ENCODE measurements at places on chromosomes 12 and 14. TPM values are rescaled to one million over a fixed set of nuclear protein-coding genes. Genes with fewer than 3 reads are reported as not detected.

DNA sequence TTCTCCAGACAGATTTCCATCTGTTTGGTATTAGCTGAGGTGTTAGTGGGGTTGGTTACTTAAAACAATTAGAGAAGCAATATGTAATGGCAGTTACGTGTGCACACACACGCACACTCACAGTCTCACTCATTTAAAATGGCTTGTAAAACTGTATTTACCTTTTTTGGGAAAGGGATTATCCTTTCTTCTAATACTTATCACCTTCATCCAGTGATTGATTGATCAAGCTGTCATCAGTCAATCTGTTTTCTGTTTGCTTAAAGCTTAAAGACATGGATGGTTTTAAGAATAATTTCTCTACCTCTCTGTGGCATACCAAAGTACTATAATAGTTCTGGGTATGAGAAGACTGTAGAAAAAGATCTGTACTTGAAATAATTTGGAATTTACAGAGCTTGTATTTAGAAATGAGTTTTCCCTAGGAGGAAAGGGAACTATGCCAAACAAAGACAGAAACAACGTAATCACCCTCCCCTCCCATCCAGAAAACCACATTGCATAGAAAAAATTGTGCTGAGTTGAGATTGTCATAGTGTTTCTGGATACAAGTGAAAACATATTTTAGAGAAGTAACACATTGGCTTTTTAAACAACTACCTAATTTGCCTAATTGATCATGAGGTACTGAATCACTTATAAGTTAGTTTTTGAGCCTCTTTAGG is 455.8 kb downstream of the PCNX1 start:
- no peak for DNase-seq

- no peak for DNase-seq
Measured at GRCh38 chr12:78555802-78556201, 308.8 kb upstream of the SYT1 start.

- no peak for DNase-seq
Measured at GRCh38 chr12:28742791-28743190, 406.3 kb upstream of the FAR2 start.

DNA sequence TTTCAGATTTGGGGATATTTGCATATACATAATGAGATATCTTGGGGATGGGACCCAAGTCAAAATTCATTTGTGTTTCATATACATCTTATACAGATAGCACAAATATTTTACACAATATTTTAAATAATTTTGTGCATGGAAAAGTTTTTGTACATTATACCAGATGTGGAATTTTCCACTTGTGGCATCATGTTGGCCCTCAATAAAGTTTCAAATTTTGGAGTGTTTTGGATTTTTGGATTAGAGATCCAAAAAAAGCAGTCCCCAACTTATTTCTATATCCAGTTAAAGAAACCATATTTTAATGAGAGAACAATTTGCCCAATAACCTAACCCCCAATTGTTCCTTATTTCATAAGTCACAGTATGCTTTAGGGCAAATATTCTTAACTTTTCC is 4.5 kb downstream of the GNPNAT1 start:
- DNase-seq: no peak

- DNase-seq: no peak
Measured at GRCh38 chr12:51397670-51398069, 6.5 kb upstream of the GALNT6 start.

- DNase-seq: no peak
Measured at GRCh38 chr12:63963868-63964267, 119.4 kb downstream of the SRGAP1 start.

DNA sequence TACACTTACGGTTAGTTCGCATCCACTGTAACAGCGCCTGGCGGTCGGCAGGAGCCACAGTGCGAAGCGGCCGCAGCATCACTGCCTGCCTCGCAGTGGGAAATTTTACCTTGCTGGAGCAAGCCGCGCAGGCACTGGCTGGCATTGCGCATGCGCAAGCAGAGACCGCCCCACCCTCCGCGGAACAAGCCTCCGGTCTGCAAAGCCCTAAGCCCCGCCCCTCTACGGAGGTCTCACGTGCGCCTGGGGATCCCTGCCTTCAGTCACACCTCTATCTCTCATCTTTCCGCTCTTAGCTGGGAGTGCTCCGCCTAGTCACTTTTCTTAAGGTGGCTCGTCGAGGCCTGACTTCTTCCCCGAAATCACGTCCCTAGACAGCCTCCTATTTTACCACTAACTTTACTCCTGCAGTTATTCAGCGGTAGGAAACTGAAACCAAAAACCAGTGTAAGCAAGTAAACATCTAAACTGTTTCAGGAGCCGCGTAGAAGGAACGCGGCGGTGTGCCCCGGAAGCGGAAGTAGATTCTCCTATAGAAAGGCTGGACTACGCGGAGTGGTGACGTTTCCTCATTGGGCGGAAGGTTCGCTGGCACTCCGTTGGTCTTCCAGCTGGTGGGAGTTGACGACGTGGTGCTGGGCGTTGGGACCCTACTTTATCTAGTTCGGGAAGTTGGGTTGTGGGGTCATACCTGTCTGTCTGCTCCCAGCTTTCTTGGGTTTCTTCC is at the start of gene SRP54:
Gene SRP54, plus strand, starts transcription at position 572 of the 727 bp plus-strand sequence. CDS start 13,718 bp downstream, outside the sequence.
- peak; percentile 100 for DNase-seq

DNA sequence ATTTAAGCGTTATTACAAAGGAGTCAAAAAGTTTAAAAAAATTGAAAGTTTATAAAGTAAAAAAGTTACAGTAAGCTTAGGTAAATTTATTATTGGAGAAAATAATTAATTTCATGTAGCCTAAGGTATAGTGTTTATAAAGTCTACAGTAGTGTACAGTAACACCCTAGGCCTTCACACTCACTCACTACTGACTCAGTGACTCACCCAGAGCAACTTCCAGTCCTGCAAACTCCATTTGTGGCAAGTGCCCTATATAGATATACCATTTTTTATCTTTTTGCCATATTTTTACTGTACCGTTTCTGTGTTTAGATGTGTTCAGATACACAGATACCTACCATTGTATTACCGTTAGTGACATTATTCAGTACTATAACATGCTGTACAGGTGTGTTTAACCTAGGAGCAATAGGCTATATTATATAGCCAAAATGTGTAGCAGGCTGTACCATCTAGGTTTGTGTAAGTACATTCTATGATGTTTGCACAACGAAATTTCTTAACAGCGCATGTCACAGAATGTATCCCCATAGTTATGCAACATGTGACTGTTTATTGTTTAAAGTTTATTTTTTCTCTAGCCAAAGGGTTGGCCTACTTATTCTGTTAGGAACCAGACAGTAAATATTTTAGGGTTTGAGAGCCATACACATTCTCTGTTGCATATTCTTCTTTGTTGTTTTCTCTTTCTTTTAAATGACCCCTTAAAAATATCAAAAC is 155.5 kb downstream of the PCNX1 start:
- DNase-seq: no peak

DNA sequence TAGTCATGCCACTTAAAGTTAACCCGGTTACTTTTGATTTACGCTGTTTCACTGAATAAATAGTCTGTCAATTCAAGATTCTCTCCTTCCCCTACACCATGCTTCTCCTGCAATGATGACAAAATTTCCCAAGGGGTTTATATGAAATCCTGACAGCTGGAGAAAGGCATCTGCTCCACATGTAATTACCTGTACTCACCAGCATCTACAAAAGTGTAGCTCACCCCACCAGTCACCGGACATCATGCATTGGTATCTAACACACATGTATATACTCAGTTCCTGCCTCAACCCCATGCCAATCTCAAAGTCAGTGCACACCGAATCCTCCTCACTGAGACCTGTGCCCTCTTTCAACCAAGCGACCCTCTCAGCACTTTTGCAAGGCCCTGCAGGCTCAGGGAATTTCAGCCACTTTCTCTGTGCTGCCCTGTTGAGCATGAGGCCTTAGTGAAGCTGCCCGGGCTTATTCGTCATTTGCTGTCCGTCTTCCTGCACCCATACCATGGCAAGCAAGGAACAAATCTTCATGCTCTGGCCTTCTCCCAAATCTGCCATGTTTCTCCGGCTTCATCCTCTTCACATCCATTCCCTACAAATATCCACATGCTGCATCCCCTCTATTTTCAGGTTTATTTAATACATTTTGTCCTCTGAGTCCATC is 131.6 kb downstream of the SEC23A start:
- DNase-seq: no peak

DNA sequence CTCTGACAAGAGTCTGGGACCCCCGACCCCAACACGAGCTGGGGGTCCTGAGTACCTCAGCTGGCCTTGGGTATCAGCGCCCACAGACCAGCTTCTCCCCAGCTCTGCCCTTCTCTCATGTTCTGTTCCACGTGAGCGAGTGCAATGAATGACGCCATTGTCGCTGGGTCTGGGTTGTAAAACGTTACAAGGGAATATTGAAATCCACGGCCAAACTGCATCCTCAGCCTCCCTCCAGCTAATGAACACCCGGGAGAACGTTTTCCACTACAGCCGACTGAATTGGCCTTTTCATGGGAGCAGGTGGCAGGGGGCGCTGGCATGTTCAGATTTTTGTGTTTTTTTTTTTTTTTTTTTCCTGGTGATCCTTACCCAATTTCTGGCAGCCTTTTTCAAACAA is 34.7 kb downstream of the TBX5 start:
- no peak for DNase-seq

GRCh38 chr12:46110928-46111699 is 120.7 kb upstream of the SCAF11 start:
- DNase-seq: no peak

DNA sequence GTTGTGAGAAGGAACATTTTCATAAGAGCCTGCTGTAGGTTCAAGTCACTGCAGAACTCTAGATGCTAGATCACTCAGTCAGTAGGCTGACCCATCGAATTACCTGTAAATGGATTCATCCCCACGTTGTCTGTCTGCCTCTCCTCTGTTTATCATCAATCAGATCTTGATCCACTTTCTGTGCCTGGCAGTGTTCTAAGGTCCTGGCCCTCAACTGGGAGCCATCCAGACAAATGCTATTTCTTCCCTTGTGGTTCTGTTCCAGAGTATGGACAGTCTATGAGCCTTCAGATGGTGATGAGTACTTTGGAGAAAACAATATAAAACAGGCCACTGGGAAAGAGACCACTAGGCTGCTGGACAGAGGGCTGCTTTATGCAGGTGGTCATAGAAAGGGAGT is 699.4 kb upstream of the TMEM132C start:
- DNase-seq: no peak

DNA sequence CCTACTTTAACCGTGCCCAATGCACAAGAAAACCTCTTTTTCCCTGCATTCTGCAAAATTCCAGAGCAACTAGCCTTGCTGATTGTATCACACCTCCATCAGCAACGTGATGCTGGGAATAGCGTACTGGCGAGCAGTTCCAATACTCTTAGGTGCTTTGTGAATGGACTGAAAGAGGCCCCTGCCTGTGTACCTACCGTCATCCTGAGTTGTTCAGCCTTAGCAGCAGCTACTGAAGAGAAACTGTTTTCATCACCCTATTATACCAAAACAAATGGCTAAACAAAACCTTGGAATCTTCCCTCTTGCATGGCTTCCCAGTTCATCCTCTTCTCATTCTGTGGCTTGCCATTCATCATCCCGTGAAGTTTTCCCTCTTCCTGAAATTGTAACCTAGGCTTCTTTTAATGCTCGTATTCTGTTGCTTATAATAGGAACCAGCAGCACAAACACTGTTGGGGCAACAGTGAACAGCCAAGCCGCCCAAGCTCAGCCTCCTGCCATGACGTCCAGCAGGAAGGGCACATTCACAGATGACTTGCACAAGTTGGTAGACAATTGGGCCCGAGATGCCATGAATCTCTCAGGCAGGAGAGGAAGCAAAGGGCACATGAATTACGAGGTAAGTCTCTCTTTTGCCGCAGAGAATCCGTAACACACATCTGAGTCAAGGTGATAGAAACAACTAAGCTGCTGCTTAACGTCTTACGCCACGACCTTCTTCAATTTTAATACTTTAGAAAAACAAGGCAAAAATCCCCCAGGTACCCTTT is 41.9 kb downstream of the RAD52 start:
- DNase-seq: no peak

ADCY6 gene
- not detected for total RNA-seq

ENDOU gene
- total RNA-seq: not detected

DDN gene
- 0.14 TPM for total RNA-seq

CLEC4D gene
- not detected for total RNA-seq

SCNN1A gene
- 4.0 TPM for total RNA-seq

ASPG gene
- total RNA-seq: not detected

GPR84 gene
- total RNA-seq: not detected

CISTR gene
- total RNA-seq: not detected
